Activated gamma-delta T cell treated with Interleukin-2 at 50 U/mL for 16 hours (primary cell): ENCODE measurements at places on chromosomes 11 and 22.

- DNase-seq, result no peak
Measured at GRCh38 chr11:67274768-67275605, 8.7 kb downstream of the GRK2 start.

GRCh38 chr11:65459552-65459951, 37.0 kb downstream of the NEAT1 start:
- no peak for DNase-seq

DNA sequence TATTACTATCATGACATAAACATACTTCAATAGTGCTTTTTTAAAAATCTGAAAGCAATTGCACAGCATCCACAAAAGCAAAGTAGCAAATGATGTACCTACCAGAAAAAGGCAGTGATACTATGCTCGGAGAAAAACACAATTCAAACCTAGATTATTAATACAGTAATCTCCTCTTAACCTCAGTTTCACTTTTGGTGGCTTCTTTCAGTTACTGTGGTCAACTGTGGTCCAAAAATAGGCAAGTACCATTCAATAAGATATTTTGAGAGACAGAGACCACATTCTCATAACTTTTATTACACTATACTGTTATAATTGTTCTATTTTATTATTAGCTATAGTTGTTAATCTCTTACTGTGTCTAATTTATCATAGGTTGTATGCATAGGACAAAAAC, 20.8 kb downstream of the KCNA4 start:
- DNase-seq, result no peak

GRCh38 chr11:109422870-109423465, 978 bp downstream of the C11orf87 start:
- no peak for DNase-seq

- no peak for DNase-seq
Measured at GRCh38 chr11:28820296-28820989, 712.3 kb downstream of the METTL15 start.

DNA sequence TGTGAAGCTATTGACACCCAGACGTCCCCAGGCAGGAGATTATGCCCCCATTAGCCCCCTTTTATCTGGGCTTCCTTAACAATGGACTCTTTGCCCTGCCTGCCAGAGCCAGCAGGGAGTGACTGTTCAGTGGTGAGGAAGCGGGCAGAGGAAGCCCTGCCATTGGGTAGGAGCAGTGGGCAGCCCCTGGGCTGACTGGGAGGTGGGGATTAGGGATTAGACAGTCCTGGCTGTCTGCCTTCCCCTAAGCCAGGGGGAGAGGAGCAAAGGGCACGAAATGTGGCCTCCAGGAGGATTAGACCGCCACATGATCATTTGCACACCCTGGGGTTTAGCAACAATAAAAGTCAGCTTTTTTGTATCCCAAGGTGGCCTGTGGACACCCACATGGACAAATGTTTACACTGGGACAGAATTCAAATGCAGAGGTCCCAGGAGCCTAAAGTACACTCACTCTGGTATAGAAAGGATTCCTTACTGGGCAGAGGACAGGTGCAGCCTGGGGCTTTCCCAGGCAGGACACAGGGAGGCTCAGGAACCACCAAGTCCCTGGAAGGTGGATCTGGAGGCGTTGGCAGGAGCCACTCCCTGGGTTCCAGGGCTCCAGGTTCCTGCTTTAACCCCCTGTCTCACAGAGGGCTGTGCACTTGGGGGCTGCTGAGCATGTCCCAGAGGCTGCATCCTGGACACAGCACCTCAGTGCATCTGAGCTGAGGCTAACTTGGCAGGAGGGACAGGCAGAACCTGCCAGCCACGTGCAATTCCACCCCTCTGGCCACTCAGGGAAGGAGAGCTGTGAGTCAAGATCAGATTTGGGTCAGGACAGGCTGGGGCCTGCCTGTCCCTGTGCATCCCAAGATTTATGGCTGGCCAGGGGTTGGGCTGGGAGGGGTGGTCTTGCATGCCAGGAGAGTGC, 2.1 kb downstream of the PNPLA3 start:
- DNase-seq, result no peak

- DNase-seq, result no peak
Measured at GRCh38 chr11:9789910-9790309, 126.0 kb downstream of the SWAP70 start.

GRCh38 chr11:91857179-91857578, 367.4 kb upstream of the FAT3 start:
- no peak for DNase-seq

DNA sequence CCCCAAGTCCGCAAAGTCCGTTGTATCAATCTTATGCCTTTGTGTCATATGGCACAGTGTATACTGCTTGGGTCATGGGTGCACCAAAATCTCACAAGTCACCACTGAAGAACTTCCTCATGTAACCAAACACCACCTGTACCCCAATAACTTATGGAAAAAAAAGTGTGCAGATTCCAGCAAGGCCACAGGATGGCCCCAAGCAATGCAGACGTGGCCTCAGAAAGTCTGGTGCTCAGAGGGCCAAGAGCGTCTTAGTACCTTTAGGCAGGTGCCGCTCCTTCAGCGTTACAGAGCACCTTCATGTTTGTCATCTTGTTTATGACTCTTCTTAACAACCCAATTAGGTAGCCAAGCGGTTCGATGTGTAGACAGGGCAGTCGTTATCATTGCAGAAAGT, 65.3 kb downstream of the PRDM11 start:
- DNase-seq, result no peak

- DNase-seq, result no peak
Measured at GRCh38 chr11:30218278-30218677, 12.5 kb upstream of the FSHB start.

DNA sequence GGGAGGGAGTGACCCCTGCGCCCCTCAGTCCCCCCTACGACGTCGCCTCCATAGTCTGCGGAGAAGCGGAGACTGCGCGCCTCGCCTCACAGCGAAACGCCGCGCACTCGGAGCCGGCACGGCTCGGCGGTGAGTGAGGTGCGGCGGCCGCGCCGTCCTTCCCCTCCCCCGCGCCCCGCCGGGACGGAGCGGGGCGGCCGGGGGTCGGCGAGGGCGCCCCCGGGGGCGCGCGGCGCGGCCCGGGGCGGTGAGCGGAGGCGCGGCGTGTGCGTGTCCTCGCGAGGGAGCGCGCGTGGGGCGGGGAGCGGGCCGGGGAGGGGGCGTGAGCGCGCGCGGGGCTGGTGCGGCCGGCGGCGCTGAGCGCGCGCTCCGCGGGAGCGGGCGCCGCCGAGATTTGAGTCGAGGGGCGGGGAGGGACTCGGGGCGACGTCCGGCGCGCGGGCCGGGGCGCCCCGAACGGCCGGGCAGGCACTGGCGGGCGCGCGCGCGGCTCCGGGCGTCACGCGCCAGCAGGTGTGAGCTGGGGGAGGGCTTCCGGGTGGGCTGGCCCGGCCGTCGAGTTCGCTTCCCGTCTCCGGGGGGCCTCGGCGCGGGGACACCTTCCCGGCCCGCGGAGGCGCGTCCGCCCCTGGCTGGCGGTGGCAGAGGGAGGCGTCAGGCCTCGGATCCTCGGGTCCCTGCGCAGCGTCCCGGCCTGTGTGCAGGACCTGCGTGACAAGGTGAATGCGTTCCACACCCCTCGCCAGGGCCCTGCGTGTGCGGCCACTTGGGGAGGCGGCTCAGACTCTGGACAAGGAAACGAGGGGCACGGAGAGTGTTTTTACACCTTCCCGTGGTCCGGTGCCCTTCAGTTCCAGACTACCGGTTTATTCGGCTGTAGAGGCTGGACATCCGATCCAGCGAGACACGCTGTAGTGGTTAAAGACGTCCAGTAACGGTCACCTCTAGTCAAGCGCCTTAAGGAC, 50.4 kb downstream of the FAM83F start:
- DNase-seq, result peak; percentile 81

DNA sequence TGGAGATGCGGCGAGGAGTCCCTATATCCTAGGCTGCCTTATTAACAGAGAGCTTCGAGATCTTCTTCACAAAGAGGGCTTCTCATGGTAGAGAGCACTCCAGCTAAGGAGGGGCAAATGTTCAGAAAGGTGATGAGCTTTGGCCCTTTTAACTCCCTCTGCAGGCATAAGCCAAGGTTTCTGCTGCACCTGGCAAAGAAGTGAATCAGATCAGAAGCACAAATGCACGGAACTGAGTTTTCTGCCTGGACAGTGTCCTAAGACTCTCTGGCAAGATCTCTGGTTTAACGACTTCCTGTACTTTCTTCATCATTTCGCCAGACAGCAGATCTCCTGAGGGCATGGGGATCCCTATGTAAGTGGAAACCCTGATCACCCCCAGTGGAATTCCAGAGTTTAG, 37.2 kb downstream of the POU2AF3 start:
- no peak for DNase-seq

DNA sequence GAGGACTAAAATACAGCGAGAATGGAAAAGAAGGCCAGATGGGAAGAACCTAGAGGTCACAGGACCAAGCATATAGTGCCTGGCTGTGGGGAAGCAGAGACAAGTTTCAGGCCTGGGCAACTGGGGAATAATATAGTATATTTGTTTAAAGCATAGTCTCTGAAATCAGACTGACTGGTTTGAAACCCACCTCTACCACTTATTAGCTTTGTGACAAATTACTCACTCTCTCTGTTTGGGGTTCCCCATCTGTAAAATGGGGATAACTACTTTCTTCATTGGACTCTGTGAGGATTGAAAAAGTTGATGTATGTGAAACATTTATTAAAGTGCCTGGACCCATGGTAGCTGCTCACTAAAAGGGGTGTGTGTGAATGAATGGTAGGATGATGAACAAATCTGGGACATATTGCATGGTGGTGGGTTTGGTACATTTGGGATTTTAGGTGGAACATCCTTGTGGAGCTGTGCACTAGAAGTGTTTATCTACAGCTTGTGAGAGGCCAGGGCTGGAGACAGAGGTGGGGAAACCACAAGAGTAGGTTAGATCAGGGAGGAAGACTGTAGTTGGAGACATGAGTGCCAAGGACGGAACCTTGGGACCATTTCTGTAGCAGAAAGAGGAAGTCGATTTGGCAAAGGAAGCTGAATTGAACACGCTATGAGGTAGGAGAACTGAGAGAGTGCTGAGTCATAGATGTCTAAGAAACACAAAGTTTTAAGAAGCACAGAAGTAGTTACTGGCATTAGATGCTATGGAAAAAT, 52.6 kb downstream of the SWAP70 start:
- no peak for DNase-seq

GRCh38 chr11:104819603-104820002, 78.7 kb downstream of the CASP12 start:
- DNase-seq, result no peak

DNA sequence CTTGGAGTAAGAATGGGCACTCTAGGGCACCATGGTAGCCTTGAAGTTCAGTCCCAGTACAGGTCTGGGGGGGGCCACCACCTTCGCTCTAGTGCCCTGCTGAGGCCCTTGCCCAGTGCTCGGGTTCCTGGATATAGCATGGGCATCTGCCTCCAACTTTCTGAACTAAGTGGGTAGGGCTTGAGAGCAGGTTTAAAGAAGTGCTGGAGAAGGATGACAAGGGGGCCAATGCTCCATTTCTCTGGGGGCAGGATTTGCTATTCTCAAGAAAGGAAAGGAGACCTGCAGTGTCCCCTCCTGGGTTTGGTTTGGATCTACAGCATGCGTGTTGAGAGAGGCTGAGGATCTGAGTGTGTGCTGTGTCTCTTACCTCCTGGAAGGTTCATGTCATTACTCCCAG, 82.2 kb upstream of the SUSD2 start:
- no peak for DNase-seq

DNA sequence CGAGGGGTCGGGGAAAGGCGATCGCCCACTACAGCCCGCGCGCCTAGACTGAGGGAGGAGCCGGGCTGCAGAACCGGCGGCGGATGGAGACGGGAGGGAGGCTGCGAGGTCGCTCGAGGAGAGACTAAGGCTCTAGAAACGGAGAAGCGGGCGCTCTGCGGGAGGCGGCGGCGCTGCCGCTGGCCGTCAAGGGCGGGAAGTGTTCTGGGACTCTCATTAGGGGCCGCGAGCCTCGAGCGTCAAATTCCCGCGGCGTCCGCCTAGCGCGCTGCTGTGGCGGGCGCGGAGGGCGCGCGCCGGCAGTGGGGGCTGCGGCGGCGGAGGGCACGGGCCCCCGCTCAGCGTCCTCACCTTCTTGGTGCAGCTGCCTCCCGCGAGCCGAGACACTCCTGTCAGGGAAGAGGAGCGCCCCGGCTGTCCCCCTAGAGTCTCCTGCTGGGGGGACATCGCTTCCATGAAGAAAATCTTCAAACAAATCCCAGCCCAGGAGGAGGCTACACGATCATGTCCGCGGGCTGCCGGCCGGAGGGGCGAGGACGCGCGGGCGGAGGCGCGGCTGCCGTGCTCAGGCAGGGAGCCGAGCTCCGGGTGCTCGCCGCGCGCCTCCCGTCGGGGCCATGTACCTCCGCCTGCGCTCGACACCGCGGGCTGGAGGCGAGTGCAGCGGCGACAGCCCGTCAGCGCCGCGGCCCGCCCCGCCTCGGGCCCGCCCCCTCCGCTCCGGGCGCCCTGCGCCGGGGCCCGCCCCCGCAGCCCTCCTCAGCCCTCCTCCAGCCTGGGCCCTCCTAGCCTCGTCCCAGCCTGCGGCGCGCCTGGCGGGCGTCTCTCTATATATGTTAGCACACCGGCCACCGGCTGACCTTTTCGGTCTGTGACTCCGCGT, at the start of gene ARHGAP20:
Gene ARHGAP20 (minus strand): TSS at position 662 of the 883 bp plus-strand sequence. CDS start 206 bp downstream, at position 456.
- DNase-seq, result peak; percentile 9

GRCh38 chr11:90747057-90747456, 524.2 kb upstream of the CHORDC1 start:
- no peak for DNase-seq

- DNase-seq, result no peak
Measured at GRCh38 chr11:77611921-77612320, 22.2 kb downstream of the AQP11 start.

- no peak for DNase-seq
Measured at GRCh38 chr11:14812757-14813156, 79.3 kb downstream of the CYP2R1 start.

DNA sequence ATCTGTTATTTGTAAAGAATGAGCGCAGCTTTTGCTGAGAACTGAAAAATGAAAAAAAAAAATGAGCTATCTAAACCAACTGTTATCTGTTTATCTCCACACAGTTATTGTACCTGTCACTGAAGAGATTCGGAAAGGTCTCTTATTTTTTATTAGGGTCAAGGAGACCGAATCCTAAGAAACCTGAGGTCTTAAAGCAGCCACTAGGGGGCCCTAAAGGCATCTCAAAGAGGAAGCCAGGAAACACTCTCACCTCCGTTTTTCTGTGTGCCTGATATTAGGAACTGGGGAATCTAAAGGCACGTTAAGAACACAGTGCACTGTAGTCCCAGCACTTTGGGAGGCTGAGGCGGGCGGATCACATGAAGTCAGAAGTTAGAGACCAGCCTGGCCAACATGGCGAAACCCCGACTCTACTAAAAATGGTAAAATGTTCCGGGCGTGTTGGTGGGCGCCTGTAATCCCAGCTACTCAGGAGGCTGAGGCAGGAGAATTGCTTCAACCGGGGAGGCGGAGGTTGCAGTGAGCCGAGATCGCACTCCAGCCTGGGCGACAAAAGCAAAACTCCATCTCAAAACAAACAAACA, 3.5 kb upstream of the LARGE1 start:
- DNase-seq, result peak; percentile 19

GRCh38 chr11:77198440-77198849, 70.4 kb downstream of the MYO7A start:
- no peak for DNase-seq

- DNase-seq, result no peak
Measured at GRCh38 chr11:86706338-86707131, 34.1 kb upstream of the ME3 start.

- peak; percentile 71 for DNase-seq
Measured at GRCh38 chr22:19941365-19942082, at the start of the genes COMT and TXNRD2. Gene COMT, plus strand, starts transcription at chr22:19941772. Its CDS starts 20,755 bp downstream, at chr22:19962527. Gene TXNRD2, minus strand, starts transcription at chr22:19941818. Its CDS starts 15 bp downstream, at chr22:19941803.
